ENCODE measurements at places on chromosomes 4 and X.
A peak's percentile ranks its signal among the peaks of the same experiment; 100 is the strongest.

DNA sequence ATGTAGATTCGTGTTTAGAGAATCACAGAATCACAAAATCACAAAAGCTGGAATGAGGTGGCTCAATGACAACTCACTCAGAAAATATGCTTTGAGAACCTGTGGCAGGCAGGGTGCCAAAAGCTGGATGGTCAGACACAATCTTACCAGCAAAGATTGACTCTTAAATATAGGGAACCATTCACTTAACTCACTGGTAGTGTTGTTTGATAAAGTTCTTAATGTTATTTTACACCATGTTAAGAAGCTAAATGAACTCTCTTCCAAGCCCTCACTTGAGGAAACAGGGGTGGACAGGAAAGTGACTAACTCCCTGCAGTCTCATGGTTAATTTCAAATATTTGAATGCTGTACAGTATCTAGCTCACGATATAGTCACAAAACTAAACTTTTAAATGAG is 5.7 kb upstream of the SCOC start:
- no peak for DNase-seq

- DNase-seq, result no peak
Measured at GRCh38 chr4:164572877-164573279, 181.1 kb upstream of the SMIM31 start.

- no peak for DNase-seq
Measured at GRCh38 chr4:76531597-76531996, 96.6 kb downstream of the SHROOM3 start.

GRCh38 chrX:150845091-150845490 is 53.4 kb downstream of the CD99L2 start:
- no peak for DNase-seq

DNA sequence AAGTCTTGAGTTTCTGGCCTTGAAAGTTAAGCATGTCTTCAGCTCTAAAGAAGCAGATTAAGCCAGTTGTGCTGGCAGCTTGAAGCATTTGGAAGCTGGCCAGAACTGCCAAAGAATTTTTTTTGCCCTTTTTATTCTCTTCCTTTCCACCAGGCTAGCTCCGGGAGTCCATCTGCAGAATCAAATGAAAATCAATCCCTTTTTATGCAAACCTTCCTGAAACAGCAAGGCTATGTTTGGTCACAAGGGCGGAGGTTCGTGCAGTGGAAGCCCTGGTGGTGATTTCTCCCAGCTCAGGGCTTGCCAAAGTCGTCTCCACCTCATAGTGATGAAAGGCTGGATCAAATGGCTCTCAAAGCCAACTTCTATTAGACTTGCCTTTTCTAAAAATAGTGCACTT is 21.6 kb upstream of the C4orf54 start:
- no peak for DNase-seq

DNA sequence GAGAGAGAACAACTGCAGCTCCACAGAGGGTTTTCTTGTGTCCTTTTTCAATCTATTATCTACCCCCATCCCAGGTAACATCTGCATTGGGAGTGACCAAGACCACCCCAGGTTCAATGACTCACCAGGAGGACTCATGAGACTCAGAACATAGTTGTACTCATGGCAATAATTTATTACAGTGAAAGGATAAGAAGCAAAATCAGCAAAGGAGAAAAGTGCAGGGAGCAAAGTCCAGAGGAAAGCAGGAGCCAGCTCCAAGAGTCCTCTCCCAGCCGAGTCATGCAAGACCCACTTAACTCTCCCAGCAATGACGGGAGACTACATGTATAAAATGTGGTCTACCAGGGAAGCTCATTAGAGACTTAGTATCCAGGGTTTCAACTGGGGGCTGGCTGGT is 129.5 kb upstream of the RBPJ start:
- DNase-seq, result no peak

DNA sequence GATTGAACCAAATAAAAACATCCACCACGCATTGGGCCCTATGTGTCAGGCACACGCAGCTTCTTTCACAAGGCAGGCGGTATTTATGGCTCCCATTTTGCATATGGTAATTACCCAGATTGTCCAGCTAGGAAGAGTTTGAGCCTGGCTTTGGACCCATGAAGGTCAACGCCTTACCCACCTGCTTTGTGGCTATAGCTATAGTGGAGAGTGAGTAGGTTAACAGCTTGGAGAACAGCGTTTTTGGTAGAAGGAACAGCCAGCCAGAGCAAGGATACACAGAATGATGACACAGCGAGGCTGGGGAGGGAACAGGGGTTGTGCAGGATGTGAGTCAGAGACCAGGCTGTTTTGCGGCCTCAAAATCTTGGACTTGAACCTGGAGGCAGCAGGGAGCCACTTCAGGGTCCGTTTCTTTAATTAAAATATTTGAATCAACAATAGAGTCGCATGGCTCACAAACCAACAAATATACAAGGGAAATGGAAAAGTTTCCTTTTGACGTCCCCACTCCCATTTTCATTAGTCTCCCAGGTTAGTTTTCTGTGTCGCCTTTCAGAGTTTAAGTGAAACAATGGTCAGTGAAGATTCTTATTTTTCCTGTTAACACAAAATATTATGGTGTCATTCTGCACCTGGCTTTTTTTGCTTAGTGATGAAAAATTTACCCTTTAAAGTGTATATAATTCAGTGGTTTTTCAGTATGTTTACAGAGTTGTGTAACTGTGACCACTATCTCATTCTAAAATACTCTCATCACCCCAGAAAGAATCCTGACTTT is 118.2 kb upstream of the STX18 start:
- no peak for DNase-seq

DNA sequence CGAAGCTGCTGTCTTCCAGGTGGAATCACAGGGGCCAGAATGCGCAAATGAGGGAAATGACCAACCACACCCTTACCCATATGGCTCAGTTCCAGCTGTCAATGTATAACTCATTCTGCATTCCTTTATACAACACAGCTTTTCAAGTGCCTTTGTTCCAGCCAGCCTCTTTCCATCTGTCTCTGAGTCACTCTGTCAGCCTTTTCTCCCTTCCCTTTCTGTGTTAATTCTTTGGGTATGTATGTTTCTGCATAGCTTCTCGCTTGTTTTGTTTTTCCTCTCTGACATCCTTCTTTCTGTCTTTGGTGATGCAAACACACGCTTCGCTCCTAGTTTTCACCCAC is 54.5 kb downstream of the RS1 start:
- no peak for DNase-seq

- no peak for DNase-seq
Measured at GRCh38 chr4:98996056-98996764, 689 bp downstream of the METAP1 start.

GRCh38 chr4:5539584-5539983 is 168.8 kb downstream of the EVC2 start:
- DNase-seq, result no peak

DNA sequence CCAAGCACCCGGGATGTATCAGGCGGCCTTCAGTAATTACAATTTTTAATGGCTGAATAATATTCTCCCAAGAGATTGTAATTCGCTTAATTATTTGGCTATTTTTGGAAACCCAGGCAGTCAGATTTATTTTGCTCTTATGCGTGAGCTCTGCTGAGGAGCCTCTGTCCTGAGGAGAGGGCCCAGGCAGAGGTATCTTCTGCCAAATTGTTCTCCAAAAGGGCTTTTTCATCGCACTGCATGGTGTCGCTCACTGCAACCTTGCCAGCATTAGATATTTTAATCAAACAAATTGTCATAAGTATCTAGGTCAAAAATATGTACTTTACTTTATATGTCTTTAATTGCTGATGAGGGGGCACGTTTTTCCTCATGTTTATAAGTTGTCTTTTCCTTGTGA is 5.8 kb downstream of the ATP2B3 start:
- DNase-seq, result no peak

DNA sequence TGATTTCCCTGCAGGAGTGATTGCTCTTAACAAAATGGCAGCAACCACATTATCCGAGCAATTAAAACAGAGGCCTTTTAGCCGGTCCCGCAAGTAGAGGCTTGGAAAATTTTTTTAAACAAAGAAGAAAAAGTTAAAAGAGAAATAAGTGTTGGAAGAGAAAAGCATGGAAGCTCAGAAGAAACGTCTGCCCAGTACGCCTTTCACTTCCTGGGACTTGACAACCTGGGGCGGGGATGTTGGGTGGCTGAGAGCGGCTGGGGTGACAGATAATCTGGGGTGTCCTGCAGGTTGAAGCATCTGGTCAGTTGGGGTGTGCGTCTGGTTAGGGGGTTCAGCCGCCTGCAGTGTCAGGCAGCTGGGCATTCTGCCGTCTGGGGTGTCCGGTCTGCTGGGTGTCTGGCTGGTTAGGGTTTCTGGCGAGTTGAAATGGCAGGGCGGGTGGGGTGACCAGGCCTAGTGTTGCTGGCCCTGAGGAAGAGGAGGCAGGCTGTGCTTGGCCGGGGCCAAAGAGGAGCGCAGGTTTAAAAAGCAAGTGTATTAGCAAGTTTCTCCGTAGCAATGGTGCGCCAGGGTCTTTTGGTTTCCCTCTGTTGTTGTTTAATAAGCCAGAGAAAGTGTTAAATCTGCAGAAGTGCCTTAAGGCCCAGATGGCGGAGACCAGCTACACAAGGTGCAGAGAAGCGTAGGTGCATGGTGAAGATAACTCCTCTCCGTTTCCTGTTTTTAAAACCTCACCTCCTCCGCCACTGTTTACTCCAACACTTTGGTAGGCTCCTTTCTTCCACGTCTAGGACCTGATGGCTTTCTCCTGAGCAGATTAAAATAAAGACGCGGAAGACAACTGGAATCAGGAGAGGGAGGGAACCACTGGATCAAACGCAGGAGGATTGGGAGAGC is 5.6 kb downstream of the HAND2 start:
- DNase-seq, result no peak

GRCh38 chr4:94298725-94299252 is 43.8 kb downstream of the HPGDS start:
- DNase-seq, result no peak

DNA sequence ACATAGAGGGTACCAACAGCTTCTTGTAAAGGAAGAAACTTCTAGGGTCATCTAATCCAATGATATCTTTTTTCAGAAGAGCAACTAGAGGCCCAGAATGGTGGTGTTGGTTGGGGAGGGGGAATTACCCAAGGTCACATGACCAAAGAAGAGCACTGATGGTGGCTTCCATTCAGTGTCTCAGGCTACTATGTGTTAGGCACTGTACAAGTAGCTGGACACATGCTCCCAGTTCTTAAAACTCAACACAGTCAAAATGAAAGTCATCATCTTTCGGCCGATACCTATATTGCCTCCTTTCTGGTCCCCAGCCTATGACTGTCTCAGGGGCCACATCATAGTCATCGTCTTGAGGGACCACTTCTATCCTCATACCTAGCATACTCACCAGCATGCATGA is 88.1 kb downstream of the ARHGAP6 start:
- DNase-seq, result no peak

GRCh38 chr4:169188204-169188603 is 82.6 kb downstream of the SH3RF1 start:
- no peak for DNase-seq

DNA sequence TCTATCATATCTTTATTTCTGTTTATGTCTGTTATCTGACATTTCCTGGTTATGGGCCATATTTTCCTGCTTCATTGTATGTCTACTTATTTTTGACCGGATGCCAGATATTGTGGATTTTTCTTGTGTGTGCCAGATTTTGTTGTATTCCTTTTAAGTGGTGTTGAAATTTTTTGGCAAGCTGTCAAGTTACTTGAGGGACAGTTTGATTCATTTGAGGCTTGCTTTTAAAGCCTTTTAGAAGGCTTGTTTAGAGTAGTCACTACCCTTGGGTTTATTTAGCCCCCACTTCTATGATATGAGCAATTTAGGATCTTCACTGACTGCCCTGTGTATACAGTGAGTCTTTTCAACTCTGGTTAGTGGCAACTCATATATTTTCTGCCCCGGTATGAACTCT is 29.2 kb upstream of the NPY2R start:
- DNase-seq, result no peak

DNA sequence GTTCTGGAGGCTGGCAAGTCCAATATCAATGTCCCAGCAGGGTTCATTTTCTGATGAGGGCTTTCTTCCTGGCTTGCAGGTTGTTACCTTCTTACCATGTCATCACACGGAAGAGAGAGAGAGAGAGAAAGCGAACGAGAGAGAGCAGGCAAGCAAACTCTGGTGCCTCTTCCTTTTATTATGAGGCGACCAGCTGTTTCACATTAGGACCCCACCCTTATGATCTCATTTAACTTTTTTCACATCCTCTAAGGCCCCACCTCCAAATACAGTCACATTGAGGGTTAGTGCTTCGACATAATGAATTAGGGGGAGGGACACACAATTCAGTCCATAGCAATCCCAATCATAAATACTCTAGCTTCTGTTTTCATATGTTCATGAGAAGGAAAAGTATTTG is 10.6 kb upstream of the GPR174 start:
- DNase-seq, result peak; percentile 32

GRCh38 chr4:106585915-106586349 is 217.4 kb upstream of the GIMD1 start:
- no peak for DNase-seq

GRCh38 chr4:38114386-38115150 is 154.4 kb downstream of the PTTG2 start:
- DNase-seq, result no peak

DNA sequence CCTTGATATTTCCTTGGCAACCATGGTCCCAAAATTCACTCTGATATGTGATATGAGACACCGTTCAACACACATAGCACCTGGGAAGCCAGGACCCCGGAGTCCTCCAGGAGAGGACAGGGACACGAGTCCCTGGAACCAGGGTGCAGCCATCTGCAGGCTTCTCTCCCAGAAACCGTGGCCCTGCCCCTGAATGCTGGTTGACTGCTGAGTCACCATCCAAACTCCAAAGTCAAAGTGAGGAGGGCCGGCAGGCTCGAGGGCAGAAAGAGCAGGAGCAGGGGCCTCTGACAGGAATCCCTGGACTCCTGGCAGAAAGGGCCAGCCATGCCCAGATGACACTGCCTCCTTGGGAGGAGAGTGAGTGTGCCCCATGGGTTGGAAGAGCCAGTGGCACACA is 6.9 kb upstream of the PNMA6A start:
- DNase-seq, result no peak

- no peak for DNase-seq
Measured at GRCh38 chr4:87192145-87192919, 28.1 kb downstream of the KLHL8 start.

DNA sequence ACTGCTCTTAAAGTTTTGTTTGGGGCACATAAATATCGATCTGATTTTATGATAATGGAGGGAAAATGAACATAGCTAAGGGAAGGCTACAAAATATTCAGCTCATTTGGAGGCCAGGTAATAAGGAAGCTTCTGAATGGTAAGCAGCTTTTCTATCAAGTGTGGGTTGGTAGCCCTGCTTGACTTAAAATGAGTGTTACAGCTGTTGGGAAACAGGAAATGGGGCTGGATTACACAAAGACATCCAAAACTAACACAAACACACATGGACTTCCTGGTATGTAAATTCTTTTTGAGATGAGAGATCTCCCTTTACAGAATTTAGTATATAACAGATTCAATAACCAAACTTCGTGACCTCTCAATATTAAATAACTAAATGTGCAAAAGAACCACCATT is 58.0 kb downstream of the FGF16 start:
- no peak for DNase-seq

DNA sequence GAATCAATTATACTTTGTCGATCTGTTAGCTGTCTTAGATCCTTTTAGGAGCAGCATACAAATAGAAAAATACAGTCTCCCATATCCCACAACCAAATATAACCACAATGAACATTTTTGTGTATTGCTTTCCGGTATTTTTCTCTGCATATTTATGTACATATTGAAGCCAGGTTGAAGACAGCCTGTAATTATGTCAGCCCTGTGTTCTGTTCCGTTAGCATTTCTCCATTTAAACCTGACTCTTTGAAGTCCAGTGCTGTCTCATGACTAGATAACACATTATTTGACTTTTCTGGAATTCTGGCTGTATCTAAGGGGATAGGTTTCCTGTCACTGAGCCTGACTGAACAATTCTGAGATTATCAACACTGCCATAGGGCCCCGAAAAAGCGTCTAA is 4.0 kb upstream of the SLC34A2 start:
- DNase-seq, result no peak

GRCh38 chr4:83276299-83277040 is 8.1 kb downstream of the COQ2 start:
- no peak for DNase-seq
